HFFc6 (cell line): ENCODE measurements at places on chromosomes 12 and 14. TPM values are rescaled to one million over a fixed set of nuclear protein-coding genes. Genes with fewer than 3 reads are reported as not detected.
A peak's percentile ranks its signal among the peaks of the same experiment; 100 is the strongest.

DNA sequence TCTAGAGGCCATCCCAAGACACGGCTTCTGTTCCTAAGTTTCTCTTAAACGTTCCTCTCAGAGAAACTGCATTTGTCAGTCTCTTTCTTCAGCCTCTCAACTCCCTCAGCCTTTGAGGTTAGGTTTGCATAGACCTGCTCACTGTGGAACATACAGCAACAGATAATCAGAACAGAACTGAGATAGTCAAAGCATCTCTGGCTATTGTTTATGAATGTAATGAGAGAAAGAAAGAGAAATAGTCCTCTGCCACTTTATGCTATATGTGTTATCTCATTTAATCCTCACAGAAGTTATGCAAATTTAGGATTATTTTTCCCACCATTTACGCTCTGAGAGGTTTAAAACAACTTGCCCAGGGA is 190.6 kb downstream of the PHLDA1 start:
- DNase-seq: no peak

DNA sequence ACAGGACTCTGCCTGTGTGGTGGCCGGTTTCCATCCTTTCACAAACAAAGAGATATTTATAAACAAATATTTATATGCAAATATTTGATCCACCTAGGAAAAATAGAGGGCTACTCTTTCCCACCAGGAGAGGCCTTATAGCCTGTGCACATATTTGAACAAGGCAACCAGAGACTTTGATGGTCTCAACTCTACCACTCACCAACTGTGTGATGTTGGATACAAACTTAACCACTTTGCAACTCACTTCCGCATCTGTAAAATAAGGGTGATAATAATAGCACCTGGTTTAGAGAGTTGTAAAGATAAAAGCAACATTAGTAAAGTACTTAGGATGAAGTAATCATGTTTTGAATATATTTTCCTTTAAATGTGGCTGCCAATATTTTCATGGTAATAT is 1.5 kb upstream of the CLEC12A start:
- no peak for DNase-seq

DNA sequence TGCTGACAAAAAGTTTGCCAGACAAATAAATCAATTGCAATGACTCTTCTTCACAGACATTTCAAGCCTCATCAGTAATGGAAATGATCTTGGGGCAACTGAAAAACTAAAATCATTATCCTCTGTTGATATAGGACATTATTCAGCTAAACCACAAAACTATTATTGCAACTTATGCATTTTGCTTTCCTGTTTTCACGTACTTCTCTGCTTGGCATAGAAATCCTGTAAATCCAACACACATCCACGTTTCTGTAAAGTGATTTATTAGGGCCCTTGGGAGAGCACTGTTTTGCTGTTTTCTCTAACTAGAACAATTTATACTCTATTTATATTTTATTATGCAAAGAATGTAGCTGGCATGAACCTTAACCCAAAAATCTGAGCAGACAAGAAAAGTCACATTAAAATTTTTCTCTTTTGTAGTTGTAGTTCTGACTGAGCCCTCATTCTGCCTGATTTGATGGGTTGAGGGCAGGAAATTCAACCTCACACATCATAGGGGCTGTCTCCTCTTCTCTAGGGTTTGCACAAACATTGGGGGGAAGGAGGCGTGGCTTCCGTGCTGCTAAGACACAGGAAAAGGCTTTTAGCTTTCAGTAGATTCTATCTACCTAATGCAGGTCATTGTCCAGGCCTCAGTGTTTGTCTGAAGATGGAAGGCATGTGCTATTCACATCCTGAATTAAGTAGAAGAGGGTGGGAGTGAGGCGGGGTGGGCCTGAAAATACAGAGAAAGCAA is 11.5 kb upstream of the NUP107 start:
- peak; percentile 20 for DNase-seq

GRCh38 chr12:91662021-91662420 is 479.4 kb upstream of the DCN start:
- no peak for DNase-seq

GRCh38 chr12:28767836-28768348 is 381.2 kb upstream of the FAR2 start:
- DNase-seq: no peak

GRCh38 chr12:12561371-12562015 is 1.2 kb downstream of the DUSP16 start:
- peak; percentile 41 for DNase-seq

DNA sequence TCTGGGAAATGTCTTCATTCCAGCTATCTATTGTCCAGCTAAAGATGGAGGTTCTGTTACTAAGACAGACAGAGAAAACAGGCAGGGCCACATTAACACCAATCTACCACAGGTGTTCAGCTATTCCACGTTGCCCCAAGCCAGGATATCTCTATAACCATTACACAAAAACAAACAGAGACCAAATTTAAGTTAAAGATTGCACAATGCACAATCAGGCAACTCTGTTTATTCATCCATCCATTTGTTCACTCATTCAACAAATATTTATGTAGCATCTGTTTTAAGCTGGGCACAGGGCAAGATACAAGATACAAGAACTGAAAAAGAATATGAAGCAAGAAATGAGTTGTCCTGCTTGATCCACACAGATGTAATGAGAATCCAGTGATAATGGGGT is 629.0 kb downstream of the MED13L start:
- no peak for DNase-seq

- DNase-seq: no peak
Measured at GRCh38 chr12:4005851-4006430, 132.7 kb upstream of the PARP11 start.

GRCh38 chr14:97490521-97491070 is 693.4 kb downstream of the VRK1 start:
- no peak for DNase-seq

DNA sequence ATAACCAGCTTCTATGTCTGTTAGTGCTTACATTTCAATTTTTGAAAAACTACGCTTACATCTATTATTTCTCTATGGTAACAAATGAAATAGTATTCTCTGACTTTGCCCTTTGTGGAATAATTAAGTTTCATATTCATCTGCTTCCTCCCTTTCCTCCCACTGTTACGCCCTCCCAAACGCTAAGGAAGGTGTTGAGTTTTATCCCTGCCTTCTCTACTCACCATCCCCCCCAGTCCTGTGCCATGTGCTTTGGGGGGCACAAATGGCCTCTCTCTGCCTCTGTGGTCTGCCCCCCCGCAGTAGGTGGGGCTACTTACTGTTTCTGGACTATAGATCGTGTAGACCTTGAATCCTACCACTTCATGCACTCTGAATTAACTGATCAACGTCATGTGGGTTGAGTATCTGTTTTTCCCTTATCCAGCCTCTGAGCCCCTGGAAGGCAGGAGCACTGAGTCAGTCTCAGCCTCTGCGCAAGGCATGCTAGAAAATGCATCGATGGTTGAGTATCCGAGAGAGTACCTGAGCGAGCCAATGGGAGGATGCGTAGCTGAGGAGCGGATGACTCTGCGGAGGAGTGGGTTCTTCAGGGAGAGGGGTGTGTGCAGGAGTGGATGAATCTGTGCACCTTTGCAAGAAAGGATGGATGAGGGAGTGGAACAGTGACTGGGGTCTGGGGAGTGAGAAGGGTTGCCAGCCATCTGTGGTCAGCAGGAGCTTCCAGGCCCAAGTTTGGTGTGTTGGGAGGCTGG is 114.5 kb upstream of the RTL1 start:
- DNase-seq: no peak

Gene LRCOL1
- total RNA-seq: 0.59 to 1.2 TPM (median 0.82 TPM) in 3 replicates

Gene AQP6
- not detected in 3 replicates for total RNA-seq
